Astrocyte of the spinal cord (primary cell): ENCODE measurements at places on chromosomes 3 and 15.

GRCh38 chr15:97470417-97470816, 490.1 kb upstream of the ARRDC4 start:
- DNase-seq, result no peak

DNA sequence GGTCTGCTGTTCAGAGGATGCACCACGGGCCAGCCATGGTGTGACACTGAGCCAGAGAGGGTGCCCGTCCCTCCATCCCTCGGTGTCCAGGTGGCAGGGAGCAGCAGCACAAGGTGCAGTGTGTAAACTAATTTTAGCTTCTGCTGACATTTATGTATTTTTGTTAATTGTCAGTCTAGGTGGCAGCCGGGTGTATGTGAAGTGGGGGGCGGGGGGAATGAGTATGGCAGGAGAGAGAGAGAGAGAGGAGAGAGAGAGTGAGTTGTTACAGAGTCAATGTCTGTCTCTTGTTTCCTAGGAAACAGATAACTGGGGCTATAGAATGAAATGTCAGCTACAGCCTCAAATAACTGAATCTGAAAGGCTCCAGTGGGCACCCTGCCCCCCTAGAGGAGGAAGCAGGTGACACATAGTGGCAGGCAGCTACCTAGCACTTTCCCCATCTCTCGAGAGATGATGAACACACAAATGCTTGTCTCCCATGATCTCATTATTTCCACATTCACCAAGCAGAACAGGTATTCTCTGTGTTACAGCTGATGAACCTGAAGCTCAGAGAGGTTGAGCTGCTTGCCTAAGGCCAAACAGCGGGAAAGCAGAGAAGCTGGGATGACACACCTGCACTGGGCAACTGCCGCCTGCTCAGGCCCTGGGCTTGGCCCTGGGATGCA, 24.7 kb downstream of the RASGRF1 start:
- DNase-seq, result no peak

- DNase-seq, result no peak
Observed at GRCh38 chr3:60912876-60913275, 338.4 kb downstream of the FHIT start.

DNA sequence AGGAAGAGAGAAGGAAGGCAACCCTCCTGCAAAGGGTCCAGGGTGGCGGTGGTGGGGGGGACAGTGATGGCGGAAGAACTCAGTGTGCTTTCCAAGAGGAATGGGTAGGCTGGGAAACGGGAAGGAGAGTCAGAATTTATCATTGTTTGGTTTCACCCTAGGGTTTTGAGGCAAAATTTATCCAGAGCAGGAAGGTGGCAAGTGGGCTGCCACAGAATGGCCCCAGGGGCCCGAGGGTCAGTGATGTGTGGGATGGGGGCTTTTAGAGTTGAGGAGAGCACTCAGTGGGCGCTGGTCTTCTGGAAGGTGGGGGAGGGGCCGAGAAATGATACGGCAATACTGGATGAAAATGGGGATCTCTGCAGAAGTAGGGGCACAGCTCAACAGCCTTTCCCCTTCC, 581 bp downstream of the FAM131A start:
- no peak for DNase-seq

- DNase-seq, result no peak
Observed at GRCh38 chr15:78087951-78088772, 4.2 kb upstream of the SH2D7 start.
